ENCODE measurements at places on chromosomes 6 and 20. TPM values are rescaled to one million over a fixed set of nuclear protein-coding genes. Genes with fewer than 3 reads are reported as not detected.
A peak's percentile ranks its signal among the peaks of the same experiment; 100 is the strongest.

- no peak for DNase-seq
Measured at GRCh38 chr6:1995636-1996035, 249.8 kb downstream of the GMDS start.

Gene PPP1R14C
- total RNA-seq: 18.3 TPM

GRCh38 chr20:17557675-17558006, 12.2 kb upstream of the DSTN start:
- DNase-seq: no peak

- DNase-seq: peak; percentile 34
Measured at GRCh38 chr6:79168695-79168980, 65.8 kb downstream of the HMGN3 start.

Gene ERVFRD-1
- 0.10 TPM for total RNA-seq

Measured in skin of body (tissue), 3 donors.